Non-pigmented ciliary epithelial cell (primary cell): ENCODE measurements at places on chromosomes 6 and 20.

- DNase-seq: no peak
Observed at GRCh38 chr6:107917451-107918375, 40.3 kb downstream of the SEC63 start.

GRCh38 chr6:49527320-49527719 is 23.1 kb upstream of the C6orf141 start:
- no peak for DNase-seq

- DNase-seq: peak; percentile 63
Observed at GRCh38 chr6:112281821-112282615, 27.7 kb upstream of the LAMA4 start.

GRCh38 chr20:43821795-43822194 is 92.9 kb upstream of the TOX2 start:
- no peak for DNase-seq

GRCh38 chr6:107606407-107606806 is 116.5 kb downstream of the SOBP start:
- DNase-seq: no peak

- DNase-seq: no peak
Observed at GRCh38 chr6:125790358-125791150, at the start of gene NCOA7. Gene NCOA7 (plus strand): TSS chr6:125790960. CDS start chr6:125815355, 24,395 bp downstream.

DNA sequence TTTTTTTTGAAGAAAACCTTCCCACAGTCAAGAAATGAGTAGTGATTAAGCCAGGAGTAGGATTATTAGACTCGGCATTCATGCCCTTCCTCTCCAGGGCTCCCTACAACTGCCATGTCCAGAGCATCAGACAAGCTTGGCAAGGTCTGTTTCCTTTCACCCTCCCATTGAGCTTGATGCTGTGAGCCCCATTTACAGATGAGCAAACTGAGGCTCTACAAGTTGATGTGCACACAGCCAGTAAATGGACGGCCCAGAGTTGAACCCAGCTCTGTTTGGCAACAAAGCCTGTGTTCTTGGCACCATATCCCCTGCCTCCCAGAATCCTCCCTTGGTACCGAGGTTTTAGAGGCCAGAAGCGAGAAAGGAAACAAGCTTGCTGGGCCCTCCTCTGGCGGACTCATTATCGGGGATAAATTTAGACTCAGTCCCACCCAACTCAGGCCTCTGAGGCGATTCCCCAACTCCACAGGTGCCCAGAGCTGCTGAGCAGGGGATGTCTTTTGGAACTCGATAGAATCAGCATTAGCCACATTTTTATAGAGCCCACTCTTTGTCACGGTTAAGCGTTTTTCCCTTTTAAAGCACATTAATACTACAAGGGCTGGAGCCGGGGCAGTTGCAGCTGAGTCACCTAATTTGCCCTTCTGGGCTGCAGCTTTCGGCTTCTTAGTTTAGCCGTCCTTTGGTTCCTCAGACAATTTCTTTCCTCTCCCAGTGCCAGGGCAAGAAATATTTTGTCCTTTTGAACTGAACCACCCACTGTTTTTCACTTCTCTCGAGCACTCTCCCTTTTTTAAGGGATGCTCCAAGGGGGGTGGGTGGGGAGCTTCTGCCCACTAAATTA is 23.0 kb upstream of the NFATC2 start:
- no peak for DNase-seq

DNA sequence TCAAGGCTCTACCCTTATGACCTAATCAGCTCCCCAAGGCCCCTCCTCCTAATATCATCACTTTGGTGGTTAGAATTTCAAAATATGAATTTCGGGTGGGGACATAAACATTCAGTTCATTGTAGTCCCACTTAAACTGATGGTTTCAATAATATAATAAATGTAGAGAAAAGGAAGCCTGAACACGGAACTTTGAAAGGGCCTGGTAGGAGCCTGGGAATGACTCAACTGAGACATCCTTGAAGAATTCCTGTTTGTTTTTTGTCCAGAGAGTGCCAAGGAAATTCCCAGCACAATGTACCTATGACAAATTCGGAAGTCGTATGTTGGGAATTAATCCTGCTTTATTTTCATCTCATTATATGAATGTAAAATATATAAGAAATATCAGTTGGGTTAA is 457.9 kb downstream of the PLCB1 start:
- DNase-seq: no peak

DNA sequence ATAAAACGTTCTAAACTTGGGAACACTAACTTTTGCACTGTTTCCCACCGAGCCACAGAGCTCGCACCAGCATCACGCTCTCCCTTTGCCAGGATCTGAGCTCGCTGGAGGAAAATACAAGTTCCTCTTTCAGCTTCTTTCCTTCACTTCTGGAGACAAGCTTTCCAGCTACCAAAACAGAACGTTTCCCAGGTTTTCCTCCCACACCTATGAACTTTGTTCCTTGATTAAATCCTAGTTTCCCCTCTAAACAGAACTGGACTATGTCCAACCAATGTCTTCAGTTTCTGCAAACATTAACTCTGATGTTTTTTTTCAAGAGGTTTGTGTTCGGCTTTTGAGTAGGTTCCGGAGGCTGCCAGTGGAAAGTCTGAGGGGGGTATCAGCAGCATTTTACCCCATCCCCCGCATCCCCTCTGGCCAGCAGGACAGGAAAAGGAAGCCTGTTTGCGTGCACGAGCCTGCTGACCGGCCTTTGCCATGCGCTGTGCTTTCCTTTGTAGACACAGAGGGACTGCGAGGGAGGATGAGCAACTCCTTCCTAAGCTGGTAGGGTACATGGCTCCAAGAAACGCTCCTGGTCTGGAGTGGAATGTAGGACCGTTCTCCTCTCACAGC is 135.5 kb downstream of the LY86 start:
- no peak for DNase-seq

DNA sequence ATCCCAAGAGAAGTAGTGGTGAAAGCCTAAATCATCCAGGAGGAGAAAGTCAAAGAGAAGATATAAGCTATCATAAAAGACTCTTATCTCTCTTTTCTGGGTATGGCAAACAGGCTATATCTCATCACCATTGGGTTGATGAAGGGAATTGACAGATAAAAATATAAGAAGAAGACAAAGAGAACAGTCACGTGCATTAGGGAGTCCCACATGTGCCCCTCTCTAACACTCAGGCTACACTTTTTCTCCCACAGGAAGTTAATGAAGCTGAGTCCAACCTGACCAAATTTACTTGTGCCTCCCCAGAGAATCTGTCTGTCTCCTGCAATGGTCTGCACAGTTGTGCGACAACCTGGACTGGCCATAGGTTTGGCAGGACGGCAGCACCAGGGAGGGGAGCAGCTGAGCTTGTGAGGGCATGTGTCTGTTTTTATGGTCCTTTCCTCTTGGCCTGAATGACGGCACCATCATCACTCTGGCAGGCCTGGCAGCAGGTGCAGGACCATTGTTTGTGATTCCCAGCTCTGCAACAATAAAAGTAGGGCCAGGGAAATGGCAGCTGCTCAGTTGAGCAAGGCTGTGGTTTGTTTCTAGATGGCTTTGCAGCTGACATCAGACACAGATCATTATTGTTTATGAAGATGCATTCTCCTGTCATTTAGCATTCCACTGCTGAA is 144.5 kb upstream of the MCHR2 start:
- no peak for DNase-seq

- DNase-seq: peak; percentile 28
Observed at GRCh38 chr20:47070176-47070575, 175.5 kb downstream of the EYA2 start.
